ENCODE measurements at places on chromosomes 2 and 18. TPM values are rescaled to one million over a fixed set of nuclear protein-coding genes. Genes with fewer than 3 reads are reported as not detected.

The GAD1 gene
- total RNA-seq: not detected

GRCh38 chr2:39140322-39140847, 19.5 kb upstream of the SOS1 start:
- DNase-seq: no peak

- no peak for DNase-seq
These were observed 85.2 kb downstream of the RBMS1 start for GRCh38 chr2:160408173-160408958.

The PROM2 gene
- total RNA-seq: 0.06 TPM

DNA sequence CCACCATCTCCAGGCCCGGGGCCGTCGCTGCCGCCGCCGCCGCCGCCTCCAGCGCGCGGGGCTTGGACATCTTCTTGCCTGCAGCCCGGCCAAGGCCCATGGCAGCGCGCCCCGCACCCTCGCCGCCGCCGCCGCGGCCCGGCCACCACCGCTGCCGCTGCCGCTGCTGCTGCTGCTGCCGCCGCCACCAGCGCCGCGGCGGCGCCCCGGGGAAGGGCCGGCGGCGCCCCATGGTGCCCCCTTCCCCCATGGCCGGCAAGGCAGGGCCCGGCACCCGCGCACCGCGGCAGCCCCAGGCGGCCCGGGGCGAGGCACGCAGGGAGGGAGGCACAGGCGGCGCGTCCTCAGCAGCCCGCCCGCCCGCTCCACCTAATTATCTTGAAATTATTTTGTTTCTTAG, 3057.4 kb downstream of the RPIA start:
- no peak for DNase-seq

GRCh38 chr2:232219496-232219870, 159.1 kb upstream of the ALPP start:
- no peak for DNase-seq

DNA sequence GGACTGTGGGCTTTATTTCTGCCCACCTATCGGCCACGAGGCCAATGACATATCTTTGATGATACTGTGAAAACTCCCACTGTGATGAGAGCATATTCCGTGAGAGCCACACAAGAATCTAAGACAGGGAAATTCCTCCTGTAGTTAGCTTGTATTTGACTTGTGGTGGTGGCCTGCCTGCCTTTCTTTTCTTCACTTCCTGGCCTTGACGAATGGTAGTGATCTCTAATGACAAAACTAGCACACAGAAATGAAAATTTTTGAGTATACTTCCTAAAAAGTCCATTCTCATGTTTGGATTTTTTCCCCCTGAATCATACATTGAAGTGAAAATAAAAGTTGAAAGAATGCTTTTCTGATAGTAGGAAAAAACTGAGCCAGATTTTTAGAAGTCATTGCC, 94.4 kb downstream of the MGAT5 start:
- DNase-seq: no peak

The DYNC1I2 gene
- 70.9 TPM for total RNA-seq

The CNRIP1 gene
- total RNA-seq: 7.3 TPM

GRCh38 chr2:96315400-96316071, 9.6 kb upstream of the ITPRIPL1 start:
- DNase-seq: no peak

- DNase-seq: no peak
These were observed 106.9 kb upstream of the ATL2 start for GRCh38 chr2:38483776-38484501.

DNA sequence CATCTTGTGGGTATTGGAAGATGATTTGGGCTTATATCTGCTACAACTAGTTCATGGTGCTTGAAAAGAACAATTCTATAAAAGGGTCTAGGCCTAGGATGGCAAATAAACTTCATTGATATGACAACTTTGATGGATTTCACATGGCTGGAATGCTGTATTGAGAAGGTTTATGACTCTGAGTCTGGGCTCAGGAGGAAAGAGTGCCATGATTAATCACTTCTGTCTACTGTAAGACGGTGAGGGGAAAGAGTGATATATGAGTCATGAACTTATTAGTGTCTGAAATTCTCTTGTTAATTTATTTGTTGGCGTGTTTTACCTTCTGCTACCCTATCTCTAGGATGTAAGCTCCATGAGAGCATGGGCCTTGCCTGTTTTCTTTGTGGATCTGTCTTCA, 17.0 kb upstream of the ADCYAP1 start:
- DNase-seq: no peak

DNA sequence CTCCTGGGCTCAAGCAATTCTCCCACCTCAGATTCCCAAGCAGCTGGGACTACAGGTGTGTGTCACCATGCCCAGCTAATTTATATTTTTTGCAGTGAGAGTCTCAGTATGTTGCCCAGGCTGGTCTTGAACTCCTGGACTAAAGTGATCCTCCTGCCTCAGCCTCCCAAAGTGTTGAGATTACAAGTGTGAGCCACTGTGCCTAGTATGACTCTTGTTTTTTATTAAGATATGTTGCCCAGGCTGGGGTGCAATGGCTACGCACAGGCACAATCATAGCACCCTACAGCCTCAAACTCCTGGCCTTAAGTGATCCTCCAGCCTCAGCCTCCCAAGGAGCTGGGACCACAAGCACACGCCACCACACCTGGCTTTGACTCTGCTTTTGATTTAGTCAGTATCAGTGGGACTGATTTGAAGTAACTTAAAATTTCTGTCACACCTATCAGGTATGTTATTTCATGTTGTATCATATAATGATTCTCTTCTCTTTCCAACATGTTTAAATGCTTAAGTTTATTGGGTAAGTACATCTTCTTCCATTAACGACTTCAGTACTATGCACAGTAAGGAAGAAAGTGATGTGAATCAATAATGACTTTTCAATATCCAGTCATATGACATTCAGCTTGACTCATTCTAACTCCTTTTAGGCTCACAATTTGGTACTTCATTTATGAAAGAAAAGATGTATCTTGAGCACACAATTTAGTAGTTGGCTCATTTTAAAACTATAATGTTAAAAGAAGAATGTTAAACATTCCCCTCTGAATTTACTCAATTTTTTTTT, 6.3 kb downstream of the PPP4R3B start:
- DNase-seq: no peak

The HRH4 gene
- total RNA-seq: 0.12 TPM

DNA sequence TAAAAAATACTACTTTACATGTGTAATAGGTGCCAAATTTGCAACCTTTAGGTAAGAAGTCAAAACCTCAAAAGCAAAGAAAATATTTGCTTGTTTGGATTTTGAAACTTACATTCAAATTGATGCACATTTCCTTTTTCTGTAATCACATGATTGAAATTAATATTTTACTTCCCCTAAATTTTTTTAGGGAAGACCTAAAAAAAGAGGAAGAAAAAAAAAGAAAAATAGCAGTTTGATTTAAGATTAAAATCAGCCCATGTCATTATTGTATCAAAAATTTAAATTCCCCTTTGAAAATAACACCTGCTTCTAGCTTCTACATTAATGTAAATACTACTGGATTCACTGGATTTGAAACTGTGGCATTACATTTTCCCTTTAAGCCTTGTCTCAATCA, 68.2 kb upstream of the STON1 start:
- no peak for DNase-seq

DNA sequence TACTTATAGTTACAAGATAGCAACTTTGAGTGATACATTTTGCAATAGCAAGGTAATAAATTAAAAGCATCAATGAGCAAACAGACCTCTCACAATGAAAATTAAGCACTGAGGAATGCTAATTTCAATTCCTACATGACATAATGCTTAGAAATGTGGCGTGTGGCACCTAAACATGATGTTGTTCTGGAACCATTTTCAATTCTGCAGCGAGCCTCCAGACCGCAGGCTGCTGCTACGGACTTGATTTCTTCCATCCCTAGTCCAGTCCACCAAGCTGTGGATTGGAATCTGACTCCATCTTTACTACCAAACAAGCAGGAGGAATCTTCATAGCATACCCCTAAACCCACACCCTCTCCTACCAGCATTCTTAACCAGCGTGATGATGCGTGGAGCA, 58.7 kb upstream of the ZNF397 start:
- DNase-seq: no peak

The MYL1 gene
- total RNA-seq: not detected

The RFTN2 gene
- 0.87 TPM for total RNA-seq

The KHK gene
- 1.7 TPM for total RNA-seq

DNA sequence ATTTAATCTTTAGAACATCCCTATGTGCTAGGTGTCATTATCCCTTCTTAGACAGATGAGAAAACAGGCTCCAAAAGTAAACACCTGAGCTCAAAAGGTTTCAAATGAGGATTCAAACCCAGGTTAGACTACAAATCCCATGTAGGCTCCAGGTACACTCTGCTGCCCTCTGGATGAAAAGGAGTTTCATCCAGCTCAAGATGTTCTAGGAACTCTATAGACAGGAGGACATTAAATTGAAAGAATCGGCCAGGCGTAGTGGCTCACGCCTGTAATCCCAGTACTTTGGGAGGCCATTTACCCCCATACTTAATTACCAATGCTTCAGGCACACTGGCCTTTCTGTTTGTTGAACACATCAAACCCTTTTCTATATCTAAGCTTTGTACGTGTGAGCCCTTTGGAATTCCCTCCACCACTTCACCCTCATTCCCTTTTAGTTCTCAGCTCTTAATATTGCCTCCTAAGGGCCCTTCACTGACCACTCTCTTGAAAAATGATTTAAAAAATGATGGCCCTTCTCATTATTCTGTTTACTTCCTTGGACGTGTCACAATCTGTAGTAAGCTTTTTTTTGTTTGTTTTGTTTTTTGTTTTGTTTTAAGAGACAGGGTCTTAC, 10.7 kb downstream of the SLC25A12 start:
- no peak for DNase-seq

- no peak for DNase-seq
These were observed 26.6 kb downstream of the MFF start for GRCh38 chr2:227351639-227352038.

The HNMT gene
- 17.0 TPM for total RNA-seq

GRCh38 chr2:190876631-190877030, 4.0 kb upstream of the GLS start:
- no peak for DNase-seq

DNA sequence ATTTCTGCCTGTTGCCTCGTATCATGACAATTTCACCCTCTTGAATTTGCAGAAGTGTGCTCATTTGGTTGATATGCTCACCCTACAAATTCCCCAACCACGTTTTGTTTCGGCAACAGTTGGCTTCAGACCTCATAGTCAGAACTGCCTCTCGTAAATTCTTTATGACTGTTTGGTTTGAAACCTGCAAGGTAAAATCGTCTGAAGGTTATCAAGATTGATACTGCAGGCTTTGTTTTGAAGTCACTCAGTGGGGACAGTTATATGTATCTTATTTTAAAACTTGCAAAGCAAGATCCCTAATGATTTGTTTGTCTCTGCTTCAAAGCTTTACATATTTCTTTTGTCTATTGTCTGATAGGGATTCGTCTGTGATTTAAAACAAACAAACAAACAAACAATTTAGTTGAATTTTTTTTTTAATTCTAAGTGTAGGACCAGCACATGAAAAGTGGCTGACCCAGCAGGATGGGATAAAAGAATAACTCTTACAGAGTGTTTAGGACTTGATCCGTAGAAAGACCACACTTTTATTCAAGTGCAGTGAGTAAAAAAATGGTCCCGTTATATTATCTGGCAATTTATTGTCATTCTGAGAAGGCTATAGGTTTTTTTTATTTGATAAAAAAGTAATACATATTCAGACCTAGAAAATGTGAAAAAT, 45.7 kb upstream of the MYCN start:
- no peak for DNase-seq

DNA sequence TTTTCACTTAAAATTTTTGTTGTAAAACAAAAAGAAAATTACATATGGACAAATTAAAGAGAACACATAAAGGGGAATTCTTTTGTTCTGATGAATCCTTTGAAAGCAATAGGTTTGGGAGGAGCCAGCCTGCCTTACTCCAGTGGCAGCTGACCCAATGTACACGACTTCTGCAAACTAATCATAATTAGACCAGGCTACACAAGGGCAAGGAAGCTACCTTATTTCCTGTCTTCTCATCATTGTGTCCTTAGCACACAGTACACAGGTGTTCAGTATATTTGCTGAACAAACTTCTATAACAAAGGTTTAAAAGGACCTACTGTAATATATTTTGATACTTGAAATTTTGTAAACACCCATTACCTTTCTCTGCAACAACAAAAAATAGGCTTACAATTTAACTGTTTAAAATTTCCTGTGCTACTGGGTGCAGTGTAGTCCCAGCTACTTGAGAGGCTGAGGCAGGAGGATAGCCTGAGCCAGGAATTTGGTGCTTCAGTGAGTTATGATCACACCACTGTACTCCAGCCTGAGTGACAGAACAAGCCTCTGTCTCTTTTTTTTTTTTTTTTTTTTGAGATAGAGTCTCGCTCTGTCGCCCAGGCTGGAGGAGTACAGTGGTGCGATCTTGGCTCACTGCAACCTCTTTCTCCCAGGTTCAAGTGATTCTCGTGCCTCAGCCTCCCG, 18.9 kb downstream of the KCNG3 start:
- no peak for DNase-seq

DNA sequence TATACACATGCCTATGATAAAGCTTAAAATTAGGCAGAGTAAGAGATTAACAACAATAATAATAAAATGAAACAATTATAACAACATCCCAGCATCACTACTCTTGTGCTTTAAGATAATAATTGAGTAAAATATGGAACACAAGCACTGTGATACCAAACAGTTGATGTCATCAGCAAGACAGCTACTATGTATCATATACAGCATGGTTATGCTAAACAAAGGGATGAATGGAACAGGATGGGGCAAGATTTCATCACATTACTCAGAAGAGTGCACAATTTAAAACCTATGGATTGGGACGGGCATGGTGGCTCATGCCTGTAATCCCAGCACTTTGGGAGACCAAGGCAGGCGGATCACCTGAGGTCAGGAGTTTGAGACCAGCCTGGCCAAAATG, 1221.0 kb downstream of the SUCLG1 start:
- no peak for DNase-seq

The UBE2E3 gene
- 60.7 TPM for total RNA-seq

The UGT1A5 gene
- total RNA-seq: not detected

GRCh38 chr2:101469863-101470262, 5.0 kb downstream of the RFX8 start:
- DNase-seq: no peak

DNA sequence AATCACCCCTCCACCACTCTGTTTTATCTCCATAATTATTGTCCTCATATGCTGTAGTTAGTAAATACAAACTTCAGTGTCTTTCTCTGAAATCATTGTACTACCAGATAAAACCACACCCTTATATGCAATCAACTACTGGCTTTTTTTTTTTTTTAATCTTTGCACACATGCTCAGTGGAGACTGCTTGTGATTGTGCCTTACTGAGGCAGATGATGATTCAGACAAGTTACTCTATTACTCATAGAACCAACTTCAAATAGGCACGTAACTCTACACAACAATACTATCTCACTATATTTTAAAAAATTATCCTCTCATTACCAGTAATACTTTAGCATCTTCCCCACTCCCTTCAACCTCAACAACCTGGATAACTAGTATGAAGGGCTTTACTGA, 1278.4 kb upstream of the PIK3C3 start:
- DNase-seq: no peak

GRCh38 chr2:28621172-28622100, 125.6 kb downstream of the PLB1 start:
- DNase-seq: peak; percentile 25

- peak; percentile 11 for DNase-seq
These were observed 158.8 kb upstream of the SLC39A10 start for GRCh38 chr2:195498176-195498575.

GRCh38 chr2:5548991-5549715, 143.0 kb upstream of the SOX11 start:
- DNase-seq: no peak
